ENCODE measurements at places on chromosomes 11 and 22.

- no peak for DNase-seq
Observed at GRCh38 chr11:71545405-71545966, 2.7 kb upstream of the KRTAP5-9 start.

DNA sequence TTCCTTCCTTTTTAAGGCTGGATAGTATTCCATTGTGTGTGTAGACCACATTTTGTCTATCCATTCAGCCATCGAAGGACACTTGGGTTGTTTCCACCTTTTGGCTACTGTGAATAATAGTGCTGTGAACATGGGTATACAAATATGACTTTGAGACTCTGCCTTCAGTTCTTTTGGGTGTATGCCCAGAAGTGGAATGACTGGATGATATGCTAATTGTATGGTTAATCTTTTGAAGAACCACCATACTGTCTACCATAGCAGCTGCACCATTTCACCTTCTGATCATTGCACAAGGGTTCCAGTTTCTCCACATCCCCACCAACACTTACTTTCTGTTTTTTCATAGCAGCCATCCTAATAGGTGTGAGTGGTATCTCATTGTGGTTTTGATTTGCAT lies 30.3 kb downstream of the SGSM1 start:
- DNase-seq = no peak

DNA sequence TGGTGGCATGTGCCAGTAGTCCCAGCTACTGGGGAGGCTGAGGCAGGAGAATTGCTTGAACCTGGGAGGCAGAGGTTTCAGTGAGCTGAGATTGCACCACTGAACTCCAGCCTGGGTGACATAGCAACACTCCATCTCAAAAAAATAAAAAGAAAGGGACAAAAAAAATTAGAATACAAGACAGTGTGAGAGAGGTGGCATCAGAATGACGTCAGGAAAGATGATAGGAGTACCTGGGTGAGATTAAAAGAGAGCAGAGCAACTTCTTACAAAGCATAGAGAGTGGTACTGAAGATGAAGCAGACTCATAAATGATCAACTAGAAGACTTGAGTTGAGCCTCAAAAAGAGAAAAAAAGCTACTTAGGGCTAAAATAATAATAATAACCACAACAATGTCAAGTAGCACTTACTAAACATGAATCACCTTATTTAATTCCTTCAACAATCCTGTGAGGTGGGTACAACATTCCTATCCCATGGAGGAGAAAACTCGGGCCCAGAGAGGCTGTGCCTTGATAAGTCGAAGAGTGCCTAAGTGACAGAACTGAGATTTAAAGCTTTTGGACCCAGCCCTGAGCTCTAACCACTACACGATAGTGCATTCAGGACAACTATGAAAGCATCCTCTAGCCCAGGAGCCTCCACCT lies 5.2 kb upstream of the SLN start:
- DNase-seq = no peak

DNA sequence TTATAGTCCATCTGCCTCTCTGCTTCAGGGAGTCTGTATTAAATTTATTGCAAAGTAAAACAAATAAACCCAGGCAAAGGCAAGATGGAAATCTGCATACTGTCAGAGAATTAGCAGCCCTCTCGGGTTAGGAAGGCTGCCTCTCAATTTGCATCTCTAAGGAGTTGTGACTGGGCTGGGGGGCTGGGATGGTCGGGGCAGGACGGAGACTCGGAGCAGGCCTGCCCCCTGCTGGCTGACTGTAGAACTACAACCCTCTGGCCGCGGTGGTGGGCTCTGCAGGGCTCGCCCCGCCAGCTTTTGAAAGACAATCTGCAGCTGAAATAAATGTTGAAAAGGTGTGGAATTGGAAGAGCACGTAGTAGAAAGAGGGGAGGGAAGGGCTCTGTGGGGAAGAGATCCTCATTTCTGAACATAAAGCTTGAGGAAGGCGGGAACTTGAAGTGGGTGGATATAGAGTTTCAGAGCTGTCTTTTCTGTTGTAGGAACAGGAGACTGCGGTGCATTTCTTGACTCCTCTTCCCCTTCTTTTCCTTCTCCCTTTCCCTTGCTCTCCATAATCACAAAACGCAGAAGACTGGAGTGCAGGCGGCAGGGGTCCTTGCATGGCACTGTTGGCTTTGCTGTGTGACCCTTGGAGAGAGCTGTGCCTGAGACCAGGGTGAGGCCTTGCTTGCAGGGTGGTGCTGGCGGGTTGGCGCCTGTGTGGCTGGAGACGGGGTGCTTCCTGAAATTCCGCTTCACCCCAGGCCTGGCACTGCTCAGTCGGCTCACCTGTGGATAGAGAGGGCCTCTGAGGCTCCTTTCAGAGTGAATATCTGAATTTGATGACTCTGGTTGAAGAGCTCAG lies 22.6 kb upstream of the PKNOX2 start:
- DNase-seq = peak; percentile 12

DNA sequence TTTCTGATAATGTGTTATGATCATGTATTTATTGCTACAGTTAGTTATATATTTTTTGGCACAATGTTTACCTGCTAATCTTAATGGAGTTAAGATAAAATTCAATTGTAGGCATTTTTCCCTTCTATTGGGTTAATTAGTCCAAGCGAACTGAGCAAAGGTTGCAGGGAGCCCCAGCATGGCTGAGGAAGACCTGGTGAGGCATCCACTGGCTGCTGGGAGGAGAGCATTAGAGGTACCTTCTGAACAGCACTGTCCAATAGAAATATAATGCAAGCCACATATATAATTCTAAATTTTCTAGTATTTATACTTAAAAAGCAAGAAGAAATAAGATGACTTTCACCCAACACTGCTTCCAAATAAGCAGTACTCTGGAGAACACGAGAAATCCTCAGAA lies 689 bp upstream of the TMEM126A start:
- DNase-seq = no peak

DNA sequence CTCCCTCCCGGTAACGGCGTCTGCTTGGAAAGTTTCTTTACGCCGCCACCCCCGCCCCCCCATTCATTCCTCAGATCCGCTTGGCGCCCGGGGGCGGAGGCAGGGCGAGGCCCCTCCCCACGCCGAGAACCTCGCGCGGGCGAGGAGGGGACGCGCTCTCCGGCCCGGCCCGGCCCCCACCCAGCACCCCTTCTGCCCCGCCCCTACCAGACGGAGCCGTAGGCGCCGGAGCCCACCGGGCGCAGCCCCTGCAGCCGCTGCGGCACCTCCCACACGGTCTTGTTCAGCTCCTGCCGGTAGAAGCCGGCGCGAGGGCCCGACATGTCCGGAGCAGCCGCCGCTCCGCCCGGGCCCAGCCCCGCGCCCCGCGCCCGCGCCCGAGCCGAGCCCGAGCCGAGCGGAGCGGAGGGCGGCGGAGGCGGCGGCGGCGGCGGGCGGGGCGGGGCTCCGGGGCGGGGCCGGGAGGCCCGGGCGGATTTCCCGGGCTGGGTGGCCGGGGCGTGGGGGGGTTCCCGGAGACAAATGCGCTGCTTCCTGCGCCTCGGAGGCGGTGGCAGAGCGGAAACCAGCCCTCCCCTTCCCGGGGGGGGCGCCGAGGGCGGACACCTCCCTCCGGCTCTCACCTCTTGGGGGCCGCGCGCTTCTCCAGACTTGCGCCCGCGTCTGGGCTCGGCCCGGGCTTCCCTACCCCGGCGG lies at the start of gene MAPK11:
TSS of gene MAPK11 (minus strand) at position 411 of the 696 bp plus-strand sequence. CDS start at position 323, 88 bp downstream.
- no peak for DNase-seq

DNA sequence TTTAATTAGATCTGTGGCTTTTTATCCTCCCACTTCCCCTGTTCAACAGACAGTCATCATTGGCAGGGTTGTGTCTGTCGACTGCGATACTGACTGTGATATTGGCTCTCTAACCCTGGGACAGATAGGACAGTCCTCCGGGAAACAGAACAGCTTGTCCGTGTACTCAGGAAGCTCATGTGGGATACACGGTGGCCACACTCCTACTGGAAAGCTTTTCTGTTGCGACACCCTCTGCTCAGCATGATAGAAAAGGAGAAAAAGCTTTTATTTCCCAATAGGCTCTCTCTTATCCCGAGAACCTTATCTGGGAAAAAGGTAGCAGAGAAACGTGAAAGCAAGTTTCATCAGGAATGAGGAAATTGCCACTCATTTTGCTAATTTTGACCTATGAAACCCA lies 60.4 kb upstream of the HSPA8 start:
- DNase-seq = no peak

GRCh38 chr11:78038697-78039313 lies 15.7 kb upstream of the KCTD14 start:
- DNase-seq = no peak

DNA sequence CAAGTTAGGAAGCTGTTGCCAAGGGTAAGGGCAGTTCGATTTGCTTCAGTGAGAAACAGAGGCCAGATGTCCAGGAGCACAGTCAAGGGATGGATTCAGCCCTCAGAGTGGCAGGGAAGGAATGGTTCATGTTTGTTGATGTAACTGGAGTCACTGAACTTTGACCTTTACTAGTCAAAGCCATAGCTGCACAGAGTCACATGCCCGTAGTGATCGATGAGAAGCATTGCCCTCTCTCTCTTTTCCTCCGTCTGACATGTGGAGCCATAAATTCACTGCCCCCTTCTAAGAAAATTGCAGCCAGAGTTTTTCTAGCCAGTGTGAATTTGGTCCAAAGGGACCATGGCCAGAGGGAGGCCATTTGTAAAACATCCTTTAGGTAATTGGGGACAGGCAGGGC lies 124.1 kb upstream of the MTNR1B start:
- DNase-seq = no peak

DNA sequence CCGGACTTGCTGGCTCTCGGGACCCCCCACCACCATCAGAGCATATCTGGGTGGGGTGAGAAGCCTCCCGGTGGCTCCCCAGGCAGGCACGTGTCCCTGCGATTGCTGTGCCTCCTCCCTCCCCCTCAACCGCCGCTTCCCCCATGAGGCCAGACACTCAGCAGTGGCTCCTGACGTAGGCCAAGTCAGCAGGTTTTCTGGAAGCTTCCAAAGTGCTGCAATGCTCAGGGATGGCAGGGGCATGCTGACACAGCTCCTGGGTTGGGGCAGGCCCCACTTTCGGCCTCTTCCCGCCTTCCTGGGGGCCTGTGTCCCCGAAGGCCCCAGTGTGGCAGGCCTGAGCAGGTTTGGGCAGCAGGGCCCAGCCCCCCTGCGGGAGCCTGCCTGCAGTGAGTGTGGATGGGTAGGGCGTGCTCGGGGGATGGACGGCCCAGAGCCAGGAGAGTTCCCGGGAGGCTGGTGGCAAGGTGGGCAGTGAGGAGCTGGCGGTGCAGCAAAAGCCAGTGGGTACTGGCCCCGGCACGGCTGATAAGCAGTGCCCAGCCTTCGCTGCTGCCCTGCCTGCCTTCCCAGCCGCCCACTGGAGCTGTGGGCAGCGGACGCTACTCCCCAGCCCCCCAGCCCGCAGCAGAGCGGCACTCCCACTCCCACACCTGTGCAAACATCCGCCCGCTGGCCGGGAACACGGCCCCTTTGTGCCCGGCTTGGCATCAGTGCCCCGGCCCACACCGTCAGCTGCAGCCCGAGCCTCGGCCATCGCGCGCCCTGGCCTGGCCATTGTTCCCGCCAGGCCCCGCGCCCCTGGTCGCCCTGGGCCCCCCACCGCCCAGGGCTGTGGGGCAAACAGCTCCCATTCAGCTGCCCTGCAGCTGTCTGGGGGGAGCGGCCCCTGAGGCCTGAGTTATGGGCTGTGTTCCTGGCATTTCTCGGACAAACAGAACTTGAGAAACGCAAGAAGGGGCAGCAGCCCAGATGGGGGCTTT lies 125.0 kb downstream of the KCNQ1OT1 start:
- no peak for DNase-seq

DNA sequence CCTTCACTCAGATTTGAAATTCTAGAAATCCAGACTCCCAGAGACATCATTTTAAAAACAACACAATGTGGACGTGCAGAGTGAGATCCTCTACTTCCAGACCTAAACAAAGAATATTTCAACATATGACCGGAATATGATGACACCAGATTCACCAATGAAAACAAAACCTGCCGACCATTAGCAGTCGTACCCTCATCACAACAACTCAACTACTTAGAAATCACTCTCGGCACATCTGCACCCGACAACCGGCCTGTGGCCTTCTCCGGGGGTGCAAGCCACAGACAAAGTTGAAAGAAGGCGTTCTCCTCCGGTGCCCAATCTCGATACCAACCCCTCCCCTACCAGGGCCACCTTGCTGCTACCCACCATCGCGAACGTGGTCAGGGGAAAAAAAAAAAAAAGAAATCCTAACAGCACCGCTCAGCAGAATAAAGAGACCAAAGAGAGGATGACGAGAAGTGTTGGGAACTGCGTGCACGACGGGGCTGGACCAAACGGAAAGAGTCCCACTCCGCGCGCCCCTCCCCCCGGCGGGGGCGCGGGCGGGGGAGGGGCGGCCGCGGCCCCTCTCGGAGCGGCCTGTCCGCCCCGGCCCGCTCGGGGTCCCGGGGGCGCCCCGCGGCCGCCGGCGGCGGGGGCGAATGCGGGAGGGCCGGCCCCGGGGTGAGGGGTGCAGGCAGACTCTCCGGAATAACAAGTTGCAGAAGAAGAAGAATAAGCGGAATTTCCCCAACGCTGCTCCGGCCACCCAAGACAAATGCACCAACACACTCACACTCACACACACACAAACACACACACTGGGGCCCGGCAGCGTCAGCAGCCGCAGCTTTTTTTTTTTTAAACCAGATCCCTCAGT lies 1.7 kb downstream of the PHF21A start:
- DNase-seq = no peak

GRCh38 chr22:30947816-30948454 lies 20.6 kb downstream of the MORC2 start:
- DNase-seq = no peak

- DNase-seq = no peak
Observed at GRCh38 chr11:8011371-8011770, 24.2 kb downstream of the EIF3F start.

GRCh38 chr11:85394283-85394682 lies 232.9 kb downstream of the DLG2 start:
- DNase-seq = no peak

- no peak for DNase-seq
Observed at GRCh38 chr22:29197096-29197495, 8.6 kb upstream of the EMID1 start.

- no peak for DNase-seq
Observed at GRCh38 chr22:48618326-48618725, 1209.3 kb downstream of the BRD1 start.

GRCh38 chr11:31325160-31325559 lies 44.4 kb downstream of the DCDC1 start:
- no peak for DNase-seq

- peak; percentile 63 for DNase-seq
Observed at GRCh38 chr11:105132716-105133511, 6.7 kb downstream of the CARD18 start.

DNA sequence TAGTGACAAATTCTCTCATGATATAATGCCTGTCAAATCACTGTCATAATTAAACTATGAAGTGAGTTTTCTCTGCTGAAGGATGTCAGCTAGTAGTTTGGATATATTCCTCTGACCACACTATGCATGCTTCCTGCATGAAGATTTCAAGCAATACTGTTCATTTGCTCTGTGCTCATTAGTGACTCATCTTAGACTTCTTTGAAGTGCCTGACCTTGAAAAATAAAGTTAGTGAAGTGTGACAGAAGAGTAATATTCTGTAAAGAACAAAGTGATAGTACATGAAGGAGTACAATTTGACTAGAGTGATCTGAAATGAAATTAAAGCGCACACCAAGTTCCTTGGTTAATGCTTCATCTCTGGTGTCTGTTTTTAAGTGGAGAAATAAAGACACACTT lies 629.5 kb upstream of the ANO3 start:
- DNase-seq = no peak

- no peak for DNase-seq
Observed at GRCh38 chr11:25710975-25711374, 621.0 kb upstream of the ANO3 start.

- no peak for DNase-seq
Observed at GRCh38 chr11:59436169-59436568, at the start of gene OR5A1. TSS of gene OR5A1 (plus strand) at chr11:59436469. CDS start at chr11:59443169, 6,700 bp downstream.

All from Panc1 (cell line).